ENCODE measurements at places on chromosomes 6 and 20.
A peak's percentile ranks its signal among the peaks of the same experiment; 100 is the strongest.

DNA sequence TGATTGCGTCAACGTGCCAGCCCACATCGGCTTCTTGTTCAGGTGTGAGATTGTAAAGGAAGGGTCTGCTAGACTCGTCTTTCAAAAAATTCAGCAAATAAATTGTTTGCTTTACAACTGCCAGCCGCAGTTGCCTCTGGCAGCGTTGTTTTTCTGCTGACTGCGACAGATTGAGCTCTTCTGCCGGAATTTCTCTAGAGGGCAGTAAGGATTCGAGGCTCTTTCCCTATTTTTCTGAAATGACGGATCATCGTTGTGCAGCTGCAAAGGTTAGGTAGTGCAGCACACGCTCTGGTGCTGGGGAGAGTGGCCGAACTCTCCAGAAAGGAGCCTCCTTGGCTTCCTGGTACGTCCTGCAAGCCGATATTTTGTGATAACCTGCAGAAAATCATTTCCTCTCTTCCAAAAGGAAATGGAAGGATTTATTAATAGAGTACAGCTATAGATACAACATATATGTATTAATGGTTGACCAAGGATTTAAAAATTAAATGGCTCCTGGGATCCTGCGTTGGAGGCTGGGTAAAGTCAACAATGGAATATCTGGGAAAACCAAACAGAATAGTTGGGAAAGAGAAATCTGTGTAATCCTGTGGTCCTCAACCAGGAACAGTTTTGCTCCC lies 121.9 kb upstream of the ZFP64 start:
- DNase-seq: peak; percentile 9

DNA sequence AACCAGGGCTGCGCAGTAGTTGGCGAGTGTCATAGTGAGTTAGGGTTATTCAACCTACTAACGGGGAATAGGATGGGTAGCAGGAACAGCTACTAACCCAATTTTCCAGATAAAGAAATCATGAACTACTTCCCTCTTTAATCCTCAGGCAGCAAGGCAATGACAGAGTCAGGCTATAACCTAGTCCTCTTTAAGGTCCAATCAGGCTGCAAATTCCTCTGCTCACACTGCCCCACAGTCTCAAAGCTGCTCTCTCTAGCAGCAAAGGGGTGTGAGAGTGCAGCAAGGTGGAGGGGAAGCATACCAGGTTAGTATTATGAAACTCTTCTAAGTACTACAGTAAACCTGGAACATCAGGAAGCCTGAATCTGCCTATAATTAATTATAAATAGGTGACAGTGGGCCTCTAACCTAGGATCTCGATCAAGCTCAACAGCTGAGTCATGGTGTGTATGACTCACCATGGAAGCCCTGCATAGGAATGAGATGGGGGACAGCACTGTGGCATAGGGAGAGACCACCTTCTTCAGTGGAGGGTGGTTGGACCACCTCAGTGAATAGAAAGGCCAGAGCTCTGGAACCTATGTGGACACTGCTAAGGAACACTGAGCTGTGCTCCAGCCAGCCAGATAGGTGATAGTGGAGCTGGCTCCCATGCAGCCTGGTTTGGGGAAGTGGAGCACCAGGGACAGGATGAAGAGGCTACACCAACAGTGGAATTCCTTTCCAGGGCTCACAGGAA lies 7.9 kb downstream of the PEX6 start:
- DNase-seq: no peak

DNA sequence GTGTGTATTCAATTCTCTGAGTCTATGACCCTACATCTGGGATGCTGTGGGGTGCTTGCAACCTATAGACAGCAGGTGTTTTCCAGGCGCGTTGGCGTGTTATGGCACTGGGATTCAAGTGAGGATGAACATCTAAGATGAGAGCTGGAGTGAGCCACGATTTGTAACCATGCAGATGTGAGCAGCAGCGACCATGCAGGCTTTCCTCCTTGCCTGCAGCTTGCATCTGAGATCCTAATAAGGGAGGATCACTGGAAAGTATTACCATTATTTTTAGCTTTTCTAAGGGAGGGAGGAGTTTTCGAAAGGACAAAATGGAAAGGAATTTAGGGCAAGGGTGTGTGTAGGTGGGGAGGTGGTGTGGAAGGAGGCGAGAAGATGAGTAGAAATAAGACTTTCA lies 216.7 kb downstream of the ATXN1 start:
- no peak for DNase-seq

- DNase-seq: no peak
Observed at GRCh38 chr6:163776906-163777686, 362.6 kb downstream of the QKI start.

DNA sequence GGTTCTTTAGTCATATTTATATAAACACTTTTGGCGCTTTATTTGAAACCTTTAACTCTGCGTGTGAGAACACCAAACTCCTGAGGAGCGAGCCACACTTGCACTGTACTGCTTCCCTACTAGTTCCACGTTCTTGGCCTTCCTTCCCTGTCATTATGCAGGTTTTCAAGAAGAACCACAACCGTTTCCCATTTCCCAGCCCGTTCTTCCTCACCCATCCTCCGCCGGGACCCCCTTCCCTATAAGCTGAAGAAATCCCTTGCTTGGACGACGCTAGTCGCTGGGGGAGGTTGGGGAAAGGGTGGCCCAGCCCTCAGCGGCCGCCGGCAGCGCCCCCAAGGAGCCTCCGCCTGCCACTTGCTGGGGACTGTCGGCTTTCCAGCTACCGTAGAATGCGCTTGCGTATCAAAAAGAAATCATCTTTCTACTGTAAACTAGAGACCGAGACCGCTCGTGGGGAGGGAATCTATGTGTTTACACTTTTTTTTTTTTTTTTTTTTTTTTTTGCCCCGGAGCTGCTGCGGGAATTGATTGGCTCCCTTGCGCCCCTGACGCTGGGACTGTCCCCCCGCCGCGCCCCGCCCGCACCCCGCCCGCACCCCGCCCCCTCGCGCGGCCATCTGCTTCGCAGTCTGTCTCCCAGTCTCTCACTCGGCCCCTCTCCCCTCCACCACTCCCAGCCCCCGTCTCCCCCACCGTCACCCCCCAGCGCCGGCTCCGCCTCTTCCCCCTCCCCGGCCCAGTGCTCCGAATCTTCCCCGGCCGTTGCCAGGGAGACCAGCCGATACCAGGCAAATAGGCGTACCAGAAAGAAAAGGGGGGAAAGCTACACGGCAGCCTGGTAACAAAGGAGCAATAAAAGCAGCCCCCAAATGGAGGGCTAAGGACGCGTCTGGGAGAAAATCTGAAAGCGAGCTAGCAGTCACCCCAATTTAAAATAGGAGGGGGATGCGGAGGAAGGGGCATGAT lies 2.3 kb upstream of the MARCKS start:
- DNase-seq: peak; percentile 90

- no peak for DNase-seq
Observed at GRCh38 chr6:18359237-18359885, 27.8 kb upstream of the RNF144B start.

- no peak for DNase-seq
Observed at GRCh38 chr20:2253256-2253655, 42.5 kb upstream of the TGM3 start.

GRCh38 chr6:139577763-139578604 lies 203.5 kb upstream of the CITED2 start:
- no peak for DNase-seq

GRCh38 chr6:1952740-1953360 lies 292.6 kb downstream of the GMDS start:
- no peak for DNase-seq

DNA sequence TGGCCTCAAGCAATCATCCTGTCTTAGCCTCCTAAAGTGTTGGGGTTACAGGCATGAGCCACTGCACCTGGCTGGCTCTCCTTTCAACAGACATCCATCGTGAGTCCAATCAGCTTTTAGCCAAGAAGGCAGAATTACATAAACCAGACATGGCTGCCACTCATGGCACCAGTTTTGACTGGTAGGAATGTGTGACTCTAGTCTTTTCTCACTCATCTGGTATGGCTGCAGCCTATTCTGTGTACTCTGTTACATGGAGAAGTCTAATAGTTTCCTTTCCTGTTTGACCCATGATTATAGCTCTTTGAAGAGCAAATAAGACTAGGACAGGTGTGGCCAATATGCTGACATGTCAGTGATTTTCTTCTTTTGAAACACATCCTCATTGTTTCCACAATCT lies 27.0 kb upstream of the RNF144B start:
- no peak for DNase-seq

GRCh38 chr6:33391922-33392594 lies 435 bp downstream of the KIFC1 start:
- DNase-seq: no peak

DNA sequence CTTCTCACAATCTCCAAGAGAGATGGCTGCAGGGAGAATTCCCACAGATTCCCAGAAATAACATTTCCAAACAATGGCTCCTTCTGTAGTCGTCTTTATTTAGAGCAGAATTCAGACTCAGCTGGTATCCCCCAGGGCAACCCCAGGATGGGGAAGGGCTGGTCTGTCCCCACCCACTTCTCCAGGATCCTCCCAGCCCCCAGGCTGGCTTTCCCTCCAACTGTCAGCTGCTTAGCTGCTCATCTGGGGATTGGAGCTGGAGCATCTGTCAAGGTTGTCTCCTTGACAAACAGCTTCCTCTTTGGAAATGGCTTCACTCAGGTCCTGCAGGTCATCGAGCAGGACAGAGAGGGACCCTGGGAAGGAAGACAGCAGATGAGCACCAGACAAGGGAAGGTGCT lies 3.5 kb upstream of the PSORS1C2 start:
- no peak for DNase-seq

DNA sequence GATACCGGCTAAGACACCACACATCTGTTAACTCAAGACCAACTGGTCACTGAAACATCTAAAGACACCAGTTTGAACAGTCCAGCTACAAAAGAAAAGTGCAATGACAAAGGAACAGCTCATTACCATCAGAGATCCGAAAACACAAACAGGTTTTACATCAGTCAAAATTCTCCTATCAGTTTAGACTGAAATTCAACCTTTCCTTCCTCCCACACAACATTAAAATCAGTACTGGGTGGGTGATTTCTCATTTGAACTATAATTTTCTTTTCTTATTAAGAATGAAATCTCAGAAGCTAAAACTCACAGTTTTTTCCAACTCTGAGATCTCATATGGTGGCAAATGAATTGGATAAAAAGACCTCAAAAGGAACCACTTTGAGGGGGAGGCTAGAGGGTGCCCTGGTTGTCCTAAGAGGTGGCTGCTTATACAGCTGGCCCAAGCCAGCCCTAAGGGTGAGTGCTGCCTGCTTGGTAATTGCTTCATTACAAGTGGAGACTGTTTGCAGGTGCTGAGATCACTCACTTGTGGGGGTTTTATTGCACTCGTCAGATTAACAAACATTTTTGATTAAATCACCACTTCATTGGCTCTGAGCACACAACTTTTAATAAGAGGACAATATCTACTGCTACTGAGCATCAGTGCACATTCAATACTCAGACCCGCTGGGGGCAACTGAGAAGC lies 4.3 kb downstream of the CCDC167 start:
- no peak for DNase-seq

DNA sequence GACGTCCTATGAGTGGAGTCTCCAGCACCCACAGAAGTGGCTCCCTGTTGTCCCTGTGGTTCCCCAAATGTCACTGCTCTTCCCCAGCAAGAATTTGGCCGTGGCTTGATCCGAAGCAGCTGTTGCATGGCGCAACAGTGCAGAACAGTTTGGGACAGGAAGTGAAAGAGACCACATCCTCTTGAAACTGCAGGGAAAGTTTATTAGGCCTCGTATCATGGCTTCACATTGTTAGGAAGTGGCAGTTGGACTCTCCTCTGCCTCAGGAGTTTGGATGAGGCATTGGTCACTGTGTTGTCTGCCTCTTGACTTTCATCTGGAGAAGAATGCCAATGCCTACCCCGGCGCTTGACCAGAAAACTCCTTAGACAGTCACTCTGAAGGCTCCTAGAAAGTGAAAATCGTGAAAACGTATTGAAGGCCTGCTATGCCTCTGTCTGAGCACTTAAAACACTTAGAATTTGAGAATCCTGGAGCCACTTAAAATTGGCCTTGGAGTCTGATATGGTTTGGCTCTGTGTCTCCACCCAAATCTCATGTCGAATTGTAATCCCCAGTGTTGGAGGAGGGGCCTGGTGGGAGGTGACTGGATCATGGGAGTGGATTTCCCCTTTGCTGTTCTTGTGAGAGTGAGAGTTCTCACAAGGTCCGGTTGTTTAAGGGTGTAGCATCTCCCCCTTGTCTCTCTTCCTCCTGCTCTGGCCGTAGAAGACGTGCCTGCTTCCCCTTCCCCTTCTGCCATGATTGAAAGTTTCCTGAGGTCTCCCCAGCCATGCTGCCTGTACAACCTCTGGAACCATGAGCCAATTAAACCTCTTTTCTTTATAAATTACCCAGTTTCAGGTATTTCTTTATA lies 334.9 kb upstream of the JARID2 start:
- DNase-seq: no peak

- no peak for DNase-seq
Observed at GRCh38 chr6:37713529-37714119, 15.9 kb upstream of the MDGA1 start.

DNA sequence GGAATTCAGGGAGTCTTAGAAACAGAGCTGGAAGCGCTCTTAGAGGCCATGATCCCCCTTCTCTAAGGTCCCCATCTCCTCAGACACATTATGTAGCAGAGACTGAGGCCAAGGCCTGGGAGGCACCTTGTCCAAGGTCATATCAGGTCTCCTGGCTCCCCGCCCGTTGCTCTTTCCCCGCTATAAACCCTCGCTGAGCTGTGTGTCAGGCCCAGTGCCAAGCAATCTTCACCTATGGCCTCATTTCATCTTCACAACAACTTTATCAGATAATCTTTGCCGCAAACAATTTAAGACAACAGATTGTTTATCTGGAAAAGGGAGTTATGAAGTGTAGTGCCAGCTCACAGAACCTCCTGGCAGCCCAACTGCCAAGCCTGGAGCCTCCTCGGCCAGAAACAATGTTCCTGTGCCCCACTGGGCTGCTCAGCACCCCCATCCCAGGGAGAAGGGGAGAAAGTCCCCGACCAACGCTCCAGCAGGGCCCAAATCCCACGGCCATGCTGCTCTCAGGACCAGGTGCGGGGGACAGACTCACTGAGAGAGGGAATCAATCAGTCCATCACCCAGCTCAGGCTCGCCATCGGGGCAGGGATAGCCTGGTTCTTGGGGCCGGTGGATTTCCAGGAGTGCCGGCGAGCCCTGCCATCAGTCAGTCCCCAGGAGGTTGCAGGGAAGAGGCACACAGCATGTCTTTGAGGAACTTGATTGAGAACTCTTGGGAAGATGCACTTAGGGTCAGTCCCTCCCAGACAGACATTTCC lies 16.9 kb upstream of the FANCE start:
- no peak for DNase-seq

DNA sequence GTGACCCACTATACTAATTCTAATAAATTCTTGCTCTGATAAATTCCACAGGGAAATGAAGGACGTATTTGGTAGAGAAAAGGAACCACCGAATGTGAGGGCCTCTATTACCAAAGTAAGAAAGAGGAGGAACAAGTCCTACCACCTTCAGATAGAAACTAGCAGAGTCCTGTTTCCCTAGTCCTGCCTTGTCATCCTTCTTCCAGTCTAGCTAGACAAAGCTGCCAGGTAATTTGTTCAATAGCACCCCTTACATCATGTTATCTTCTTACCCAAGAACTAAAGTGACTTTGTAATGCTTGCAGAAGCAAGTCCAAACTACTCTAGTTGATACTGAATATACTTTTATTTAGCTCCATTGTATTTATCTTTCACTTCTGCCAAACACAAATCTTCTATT lies 29.3 kb upstream of the FAM83B start:
- no peak for DNase-seq
